Stimulated activated CD8-positive, alpha-beta memory T cell treated with anti-CD3 and anti-CD28 coated beads, Interleukin-15, amount 100 ng/mL, for 24 hours (primary cell): ENCODE measurements at places on chromosomes 13 and 19.

GRCh38 chr19:52689843-52690368 is 44.9 kb downstream of the ZNF611 start:
- DNase-seq = peak; percentile 6

DNA sequence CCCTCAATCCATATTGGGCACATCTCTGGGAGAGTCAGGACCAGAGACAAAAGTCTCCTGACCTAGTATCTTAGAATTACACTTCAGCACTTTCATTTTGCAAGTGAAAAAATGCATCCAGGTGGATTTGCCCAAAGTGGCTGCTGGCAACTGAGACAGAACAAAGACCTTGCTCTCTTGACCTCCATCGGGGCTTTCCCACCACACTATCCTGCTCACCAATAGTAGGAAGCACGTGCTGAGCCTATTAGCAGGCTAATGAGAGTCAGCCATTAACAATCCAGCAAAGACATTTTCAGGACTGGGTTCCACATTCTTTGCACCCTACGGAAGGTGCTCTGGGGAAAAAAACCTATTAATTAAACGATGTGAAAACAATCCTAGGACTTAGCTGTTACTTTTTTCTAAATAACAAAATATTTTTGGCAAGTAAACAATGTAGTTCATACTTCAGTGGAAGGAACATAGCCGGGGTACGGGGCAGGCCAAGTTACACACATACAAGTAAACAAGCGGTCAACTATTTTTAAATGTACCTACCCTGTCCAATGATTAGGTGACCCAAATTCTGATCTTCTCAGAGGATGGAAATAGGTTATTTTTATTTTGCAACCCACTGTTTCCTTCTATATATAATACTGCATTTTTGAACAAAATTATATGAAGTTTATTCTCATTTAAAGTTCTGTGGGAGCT is 78.6 kb downstream of the CDADC1 start:
- no peak for DNase-seq

DNA sequence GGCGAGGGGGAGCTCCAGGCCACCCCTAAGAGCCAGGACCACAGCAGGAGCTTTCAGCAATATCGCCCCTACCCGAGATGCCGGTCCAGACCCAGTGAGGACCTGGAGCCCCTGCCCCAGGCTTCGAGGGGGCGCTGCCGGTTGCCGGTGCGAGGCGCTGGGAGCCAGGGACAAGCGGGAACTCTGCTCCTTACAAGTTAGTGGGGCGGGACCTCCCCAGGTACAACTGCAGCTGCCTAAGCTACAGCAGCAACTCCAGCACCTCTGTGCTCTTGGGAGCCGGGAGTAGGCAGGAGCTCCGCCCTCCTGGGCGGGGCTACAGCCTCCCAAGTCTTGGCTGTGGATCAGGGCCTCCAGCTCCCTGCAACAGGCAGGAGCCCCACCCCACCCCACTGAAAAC is 15.2 kb upstream of the TSC22D1 start:
- no peak for DNase-seq

DNA sequence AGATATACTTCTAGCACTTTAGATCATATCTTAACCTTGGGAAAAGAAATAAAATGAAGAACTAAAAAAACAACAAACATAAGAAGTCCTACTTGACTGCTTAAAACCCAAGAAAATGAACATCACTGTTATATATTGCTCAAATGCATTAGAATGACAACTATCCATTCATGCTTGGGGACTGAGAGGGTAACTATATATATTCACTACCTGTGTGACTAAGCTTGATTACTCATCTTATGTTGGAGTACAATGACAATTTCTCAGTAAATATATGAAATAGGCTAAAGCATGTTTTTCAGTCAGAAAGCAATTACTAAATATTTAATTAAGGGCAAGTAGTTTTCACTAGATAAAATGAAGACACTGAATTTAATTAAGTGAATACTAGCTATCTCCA is 40.1 kb downstream of the ZC3H13 start:
- no peak for DNase-seq

GRCh38 chr13:112574834-112575613 is 12.9 kb downstream of the TUBGCP3 start:
- DNase-seq = no peak

- no peak for DNase-seq
Observed at GRCh38 chr19:33194532-33194885, 379 bp downstream of the LRP3 start.

- DNase-seq = no peak
Observed at GRCh38 chr19:42455621-42456081, 12.9 kb upstream of the CXCL17 start.

GRCh38 chr13:95745752-95746151 is 68.8 kb downstream of the DNAJC3 start:
- no peak for DNase-seq

DNA sequence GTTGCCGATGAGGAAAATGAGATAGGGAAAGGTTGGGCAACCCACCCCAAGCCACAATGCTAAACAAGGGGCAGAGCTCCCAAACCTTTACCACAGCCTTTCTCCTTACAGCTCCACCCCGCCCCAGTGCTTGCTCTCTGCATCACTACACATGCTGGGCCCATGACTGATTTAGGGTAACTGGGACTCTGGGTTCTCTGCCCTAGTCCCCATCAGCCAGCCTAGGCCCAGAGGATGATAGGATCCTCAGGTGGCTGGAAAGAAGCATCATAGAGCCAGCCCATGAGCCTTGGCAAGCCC is 11.6 kb downstream of the C19orf47 start:
- DNase-seq = no peak

DNA sequence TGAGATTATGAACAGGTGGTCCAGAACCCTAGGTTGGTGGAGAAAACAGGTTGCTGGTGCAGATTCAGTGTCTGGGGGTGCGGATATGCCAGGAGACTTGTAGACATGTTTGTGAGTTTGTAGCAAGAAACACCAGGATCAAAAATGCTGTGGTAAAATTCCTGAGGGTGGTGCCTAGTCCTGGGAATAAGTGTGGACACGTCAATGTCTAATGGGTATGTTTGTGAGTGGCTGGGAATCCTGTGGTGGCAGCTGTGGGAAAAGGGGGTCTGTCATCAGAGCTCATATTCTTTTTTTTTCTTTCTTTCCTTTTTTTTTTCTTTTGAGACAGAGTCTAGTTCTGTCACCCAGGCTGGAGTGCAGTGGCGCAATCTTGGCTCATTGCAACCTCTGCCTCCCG is 7.2 kb downstream of the ZNF708 start:
- no peak for DNase-seq

- DNase-seq = no peak
Observed at GRCh38 chr13:37100731-37101130, 4.7 kb downstream of the CSNK1A1L start.

GRCh38 chr19:31589109-31589508 is 239.9 kb upstream of the TSHZ3 start:
- DNase-seq = no peak

GRCh38 chr19:38425810-38426466 is at the start of gene RASGRP4:
TSS of gene RASGRP4 (minus strand) at chr19:38426219. CDS start at chr19:38426091, 128 bp downstream.
- DNase-seq = no peak

GRCh38 chr19:3478409-3479176 is 1.7 kb downstream of the SMIM24 start:
- no peak for DNase-seq

DNA sequence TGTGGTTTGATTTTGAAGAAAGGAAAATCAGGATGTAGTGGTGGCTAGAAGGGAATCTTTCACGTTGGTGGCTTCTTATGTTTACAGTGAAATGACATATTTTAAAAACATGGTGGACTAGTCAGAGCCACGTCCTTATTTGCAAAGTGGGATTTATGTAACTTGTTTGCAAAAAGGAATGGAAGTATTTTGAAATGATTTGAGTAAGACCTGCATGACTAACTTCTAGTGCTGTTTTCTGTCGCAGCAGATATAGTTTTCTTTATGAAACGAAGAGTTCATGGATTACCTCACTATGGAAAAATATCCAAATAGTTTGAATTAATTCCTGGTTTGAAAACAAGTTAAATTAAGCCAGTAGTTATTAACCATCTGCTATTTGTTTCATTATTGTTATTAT is 476.5 kb downstream of the MYO16 start:
- DNase-seq = no peak

DNA sequence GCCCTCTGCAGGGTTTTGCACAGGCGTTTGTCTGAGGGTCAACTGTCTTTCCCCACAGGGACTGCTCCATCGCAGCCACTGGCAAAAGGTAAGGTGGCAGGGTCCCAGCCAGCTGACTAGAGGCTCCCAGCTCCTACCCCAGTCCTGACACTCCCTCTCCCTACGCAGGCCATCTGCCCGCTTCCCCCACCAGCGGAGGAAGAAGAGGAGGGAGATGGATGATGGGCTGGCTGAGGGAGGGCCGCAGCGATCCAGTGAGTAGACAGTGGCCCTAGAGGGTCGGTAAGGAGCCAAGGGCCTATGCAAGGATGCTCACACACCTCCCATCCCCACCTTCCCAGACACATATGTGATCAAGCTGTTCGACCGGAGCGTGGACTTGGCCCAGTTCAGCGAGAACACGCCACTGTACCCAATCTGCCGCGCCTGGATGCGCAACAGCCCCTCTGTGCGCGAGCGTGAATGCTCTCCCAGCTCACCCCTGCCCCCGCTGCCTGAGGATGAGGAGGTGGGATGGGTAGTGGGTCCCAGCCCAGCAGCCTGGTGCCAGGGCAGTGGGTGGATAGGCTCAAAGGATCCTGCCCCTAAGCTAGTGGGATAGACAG is 4.0 kb downstream of the HSPB6 start:
- no peak for DNase-seq

GRCh38 chr19:16316506-16316882 is 8.1 kb upstream of the KLF2 start:
- no peak for DNase-seq
